ENCODE measurements at places on chromosomes 16 and 17.

DNA sequence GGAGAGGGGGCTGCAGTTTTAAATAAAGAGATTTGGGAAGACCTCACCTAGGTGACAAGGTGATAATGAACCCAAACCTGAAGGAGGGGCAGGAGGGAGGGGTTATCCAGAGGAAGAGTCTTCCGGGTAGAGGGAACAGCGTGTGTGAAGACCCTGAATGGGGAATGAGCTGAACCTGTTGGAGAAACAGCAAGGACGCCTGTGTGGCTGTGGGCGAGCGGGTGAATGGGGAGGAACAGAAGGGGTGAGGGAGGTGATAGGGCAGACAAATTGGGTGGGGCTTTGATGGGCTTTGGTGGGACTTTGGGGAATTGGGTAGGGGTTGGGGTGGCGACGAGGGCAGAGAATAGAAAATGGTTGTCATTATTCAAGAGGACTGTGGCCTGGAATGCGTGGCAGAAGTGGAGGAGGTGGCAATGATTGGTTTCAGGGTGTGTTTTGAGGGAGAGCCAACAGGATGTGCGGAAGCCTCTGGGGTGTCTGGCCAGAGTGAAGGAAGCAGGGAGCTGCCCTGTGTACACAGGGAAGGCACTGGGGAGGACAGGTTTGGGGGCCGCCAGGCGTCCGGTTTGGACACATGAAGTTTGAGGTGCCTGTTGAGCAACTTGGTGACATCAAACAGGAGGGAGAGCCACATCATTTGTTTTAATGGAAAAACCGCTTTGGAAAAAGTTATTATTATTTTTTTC is 48.7 kb downstream of the NKD1 start:
- no peak for DNase-seq

GRCh38 chr16:84785843-84786581 is 33.8 kb upstream of the CRISPLD2 start:
- DNase-seq, result peak; percentile 72

DNA sequence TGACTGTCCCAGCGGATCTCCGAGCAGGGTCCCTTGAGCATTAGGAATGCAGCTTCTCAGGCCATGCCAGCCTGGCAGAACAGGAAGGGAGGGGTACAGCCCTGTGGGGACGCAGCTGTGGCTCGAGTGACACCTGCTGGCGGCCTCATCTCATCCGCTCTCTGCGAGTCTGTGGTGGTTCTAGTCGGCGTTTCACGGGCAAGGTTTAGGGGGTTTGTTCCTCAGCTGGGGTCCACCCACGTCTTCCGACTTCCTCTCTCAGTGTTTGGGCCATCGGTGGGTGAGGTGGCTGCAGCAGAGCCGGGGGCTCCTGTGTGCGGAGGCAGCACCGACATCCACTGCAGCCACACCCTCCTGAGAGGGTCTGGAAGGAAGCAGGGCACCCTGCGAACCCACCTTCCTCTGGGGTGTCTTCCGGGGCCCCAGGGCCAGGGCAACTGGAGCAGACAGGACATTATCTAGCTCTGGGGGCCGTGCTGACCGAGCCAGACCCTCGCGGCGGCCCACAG is 33.3 kb downstream of the JPH3 start:
- DNase-seq, result no peak

DNA sequence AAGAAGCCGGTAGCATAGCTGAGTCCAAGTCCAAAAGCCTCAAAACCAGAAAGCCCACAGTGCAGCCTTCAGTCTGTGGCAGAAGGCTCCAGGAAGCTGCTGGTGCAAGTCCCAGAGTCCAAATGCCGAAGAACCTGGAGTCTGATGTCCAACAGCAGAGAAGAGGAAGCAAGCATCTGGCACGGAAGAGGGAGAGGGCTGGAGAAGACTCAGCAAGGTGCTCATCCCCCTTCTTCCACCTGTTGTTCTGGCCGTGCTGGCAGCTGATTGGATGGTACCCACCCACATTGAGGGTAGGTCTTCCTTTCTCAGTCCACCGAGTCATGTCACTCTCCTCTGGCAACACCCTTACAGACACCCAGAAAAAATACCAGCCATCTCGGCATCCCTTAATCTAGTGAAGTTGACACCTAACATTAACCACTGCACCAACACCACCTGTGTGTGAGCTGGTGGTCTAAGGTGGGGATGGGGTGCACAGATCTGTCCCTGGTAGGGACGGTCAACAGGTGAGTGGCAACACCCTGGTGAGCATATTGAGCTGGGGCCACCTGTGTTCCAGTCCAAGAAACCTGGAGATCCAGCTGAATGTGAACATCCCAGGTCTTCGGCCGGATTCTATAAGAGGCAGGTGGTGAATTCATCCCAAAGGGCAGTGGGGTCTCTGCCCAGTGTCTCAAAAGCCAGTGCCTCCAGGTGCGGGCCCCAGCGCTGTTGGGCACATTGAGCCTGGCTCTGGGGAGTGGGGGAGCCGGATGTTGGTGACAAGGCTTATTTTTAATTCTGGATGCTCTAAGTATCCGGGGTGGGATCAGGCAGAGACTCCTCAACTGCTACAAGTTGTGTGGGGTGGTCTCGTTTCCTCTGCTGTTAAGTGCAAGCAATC is 9.8 kb downstream of the MIEF2 start:
- no peak for DNase-seq

DNA sequence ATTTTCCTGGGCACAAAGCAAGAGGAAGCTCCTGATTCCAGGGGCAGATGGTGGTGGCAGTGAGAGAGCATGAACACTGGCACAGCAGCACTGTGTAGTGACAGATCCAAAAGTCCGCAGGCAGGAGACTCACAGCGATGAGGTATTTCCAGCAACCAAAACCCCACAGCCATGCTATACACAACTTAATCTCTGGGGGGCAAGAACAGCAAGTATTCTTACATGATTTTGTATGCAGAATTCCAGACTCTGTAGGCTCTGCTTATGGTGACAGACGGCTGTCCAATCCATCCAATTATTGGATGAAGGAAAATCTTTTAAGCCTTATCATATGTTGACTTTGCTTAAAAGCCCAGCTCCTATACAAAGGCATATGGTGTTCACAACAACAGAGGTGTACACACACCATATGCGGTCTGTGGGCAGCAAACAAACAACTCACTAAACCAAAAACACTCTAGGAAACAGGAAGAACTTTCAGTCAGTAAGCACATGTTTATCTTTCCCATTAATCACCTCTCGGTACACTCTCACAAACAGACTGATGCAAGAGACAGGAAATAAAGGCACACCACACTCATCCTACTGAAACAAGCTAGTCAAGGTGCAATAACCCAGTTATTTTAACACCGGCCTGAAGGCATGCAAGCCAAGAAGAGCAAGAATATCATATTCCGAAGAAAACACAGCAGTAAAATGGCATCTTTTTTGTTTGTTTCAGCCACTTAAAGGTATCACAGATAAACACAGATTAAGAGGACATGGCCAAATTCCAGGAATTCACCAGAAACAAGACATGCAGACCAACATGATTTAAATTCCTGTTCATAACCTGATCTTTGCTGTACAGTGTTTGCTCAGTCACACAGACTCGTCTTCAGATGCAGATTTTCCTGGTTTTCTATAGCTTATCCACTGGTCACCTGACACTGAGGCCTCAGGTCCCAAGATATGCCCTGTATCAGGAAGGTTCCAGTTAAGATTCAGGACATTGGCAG is 47.8 kb downstream of the ERN1 start:
- DNase-seq, result peak; percentile 58

DNA sequence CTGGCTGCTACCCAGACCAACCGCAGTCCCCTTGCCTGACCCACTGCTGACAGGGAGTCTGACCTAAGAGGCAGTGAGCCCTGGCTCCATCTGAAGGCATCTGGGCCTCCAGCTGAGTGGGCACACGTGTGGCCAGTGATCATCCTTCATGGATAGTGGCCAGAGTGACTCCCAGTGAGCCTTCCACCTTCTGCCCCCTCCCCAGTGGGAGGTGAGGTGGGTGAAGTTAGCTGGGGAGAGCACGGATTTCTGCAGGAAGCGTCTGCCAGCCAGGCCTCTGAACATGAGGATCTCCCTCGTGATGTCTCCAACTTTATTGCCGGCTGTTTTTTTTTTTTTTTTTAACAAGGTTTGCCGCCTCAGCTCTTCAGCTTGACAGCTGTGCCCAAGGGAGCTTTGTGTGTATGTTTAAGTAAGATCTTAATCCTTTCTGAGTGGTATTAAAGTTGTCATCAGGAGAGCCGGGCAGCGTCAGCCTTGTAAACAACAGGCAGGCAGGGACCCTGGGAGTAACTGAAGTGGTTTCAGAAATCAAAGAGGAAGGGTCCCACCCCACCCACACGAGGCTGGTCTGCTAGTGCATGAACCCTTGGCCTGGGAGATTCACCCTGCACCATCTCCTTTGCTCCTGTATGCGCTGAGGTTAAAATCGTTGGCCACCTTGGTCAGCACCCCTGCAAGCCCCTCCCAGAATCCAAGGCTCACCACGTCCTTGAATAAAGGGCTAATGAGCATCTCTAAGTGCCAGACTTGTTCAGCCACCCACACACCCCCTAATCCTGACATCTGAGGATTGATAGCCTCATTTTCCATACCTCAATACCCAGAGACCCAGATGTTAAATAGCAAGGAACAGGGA is 33.3 kb downstream of the RHBDL3 start:
- DNase-seq, result no peak

- DNase-seq, result no peak
These were observed 21.2 kb downstream of the TBX2 start for GRCh38 chr17:61420745-61421398.

- DNase-seq, result peak; percentile 51
These were observed 38.2 kb downstream of the HOXB1 start for GRCh38 chr17:48492401-48493298.

- peak; percentile 50 for DNase-seq
These were observed 3.2 kb downstream of the NDE1 start for GRCh38 chr16:15653227-15653626.

DNA sequence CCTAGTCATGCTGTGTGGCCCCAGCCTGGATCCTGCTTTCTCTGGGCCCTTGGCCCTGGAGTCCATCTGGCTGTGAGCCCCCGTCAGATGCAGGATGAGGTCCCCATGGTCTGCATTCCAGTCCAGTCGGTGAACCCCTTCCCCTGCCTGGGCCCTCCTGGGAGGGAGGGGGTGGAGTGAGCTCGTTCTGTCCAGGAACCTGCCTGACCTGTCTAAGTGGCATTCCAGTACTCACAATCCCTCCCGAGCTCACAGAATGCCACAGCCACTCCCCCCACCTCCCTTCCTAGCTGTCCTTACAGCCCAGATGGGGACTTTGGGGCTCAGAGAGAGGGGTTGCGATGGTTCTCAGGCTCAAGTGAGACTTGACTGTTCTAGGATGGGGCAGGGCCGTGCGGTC is 15.5 kb downstream of the SPNS2 start:
- no peak for DNase-seq

Data from fibroblast of skin of left biceps (primary cell).